Left cardiac atrium (tissue), 4 donors: ENCODE measurements at places on chromosomes 11 and 22.
A peak's percentile ranks its signal among the peaks of the same experiment; 100 is the strongest.

DNA sequence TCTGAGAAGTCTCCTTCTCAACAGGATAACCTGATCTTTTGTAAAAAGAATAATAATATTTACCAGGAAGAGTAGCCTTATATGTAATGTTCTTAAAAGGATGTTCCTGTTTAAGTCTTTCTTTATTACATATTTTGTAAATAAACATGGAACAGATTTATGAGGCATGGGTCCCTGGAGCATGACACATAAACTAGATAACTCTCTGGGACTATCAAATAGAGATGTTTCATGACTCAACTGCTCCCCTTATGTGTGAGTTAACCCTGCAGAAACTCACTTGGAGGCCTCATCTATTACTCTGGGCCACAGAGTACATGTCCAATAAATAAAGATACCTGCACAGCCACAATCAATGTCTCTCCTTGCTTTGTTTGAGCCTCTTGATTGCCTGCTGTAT lies 64.6 kb downstream of the GDPD4 start:
- no peak for DNase-seq

DNA sequence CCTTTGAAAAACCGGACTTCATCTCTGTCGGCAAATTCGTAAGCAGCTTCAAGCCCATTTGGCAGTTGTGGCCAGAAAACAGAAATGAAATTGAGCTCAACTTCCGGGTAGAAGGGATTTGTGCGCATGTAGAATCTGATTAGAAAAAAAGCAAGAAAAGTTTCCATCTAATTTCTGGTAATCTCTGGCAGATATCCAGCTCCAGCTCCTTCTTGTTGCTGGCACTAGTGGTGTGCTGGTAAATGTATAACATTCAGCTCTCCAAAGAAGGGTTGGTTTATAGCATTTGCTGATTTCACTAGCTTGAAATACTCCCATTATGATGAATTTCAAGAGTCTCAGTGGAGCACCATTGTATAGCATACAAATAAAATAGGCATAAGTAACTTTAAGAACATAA lies 5.4 kb downstream of the MMP1 start:
- DNase-seq, result no peak

DNA sequence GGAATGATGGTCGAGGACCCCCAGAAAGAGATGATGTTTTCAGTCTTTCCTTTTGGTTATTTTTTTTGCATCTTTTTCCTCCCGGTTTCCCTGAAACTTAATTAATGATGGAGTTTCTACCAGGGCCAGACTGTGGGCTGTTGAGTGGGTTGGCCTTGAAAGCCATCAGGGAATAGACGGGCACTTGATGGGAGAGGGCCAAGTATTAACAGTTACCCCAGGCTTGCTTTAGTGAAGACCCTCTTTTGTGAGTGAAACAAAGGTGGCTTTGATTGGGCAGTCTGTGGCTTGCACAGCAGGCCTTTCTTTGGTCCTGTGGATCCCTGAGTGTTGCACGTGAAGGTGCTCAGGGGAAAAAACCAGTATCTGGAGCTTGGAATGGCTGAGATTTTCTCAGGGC lies 56.9 kb downstream of the AMOTL1 start:
- no peak for DNase-seq

DNA sequence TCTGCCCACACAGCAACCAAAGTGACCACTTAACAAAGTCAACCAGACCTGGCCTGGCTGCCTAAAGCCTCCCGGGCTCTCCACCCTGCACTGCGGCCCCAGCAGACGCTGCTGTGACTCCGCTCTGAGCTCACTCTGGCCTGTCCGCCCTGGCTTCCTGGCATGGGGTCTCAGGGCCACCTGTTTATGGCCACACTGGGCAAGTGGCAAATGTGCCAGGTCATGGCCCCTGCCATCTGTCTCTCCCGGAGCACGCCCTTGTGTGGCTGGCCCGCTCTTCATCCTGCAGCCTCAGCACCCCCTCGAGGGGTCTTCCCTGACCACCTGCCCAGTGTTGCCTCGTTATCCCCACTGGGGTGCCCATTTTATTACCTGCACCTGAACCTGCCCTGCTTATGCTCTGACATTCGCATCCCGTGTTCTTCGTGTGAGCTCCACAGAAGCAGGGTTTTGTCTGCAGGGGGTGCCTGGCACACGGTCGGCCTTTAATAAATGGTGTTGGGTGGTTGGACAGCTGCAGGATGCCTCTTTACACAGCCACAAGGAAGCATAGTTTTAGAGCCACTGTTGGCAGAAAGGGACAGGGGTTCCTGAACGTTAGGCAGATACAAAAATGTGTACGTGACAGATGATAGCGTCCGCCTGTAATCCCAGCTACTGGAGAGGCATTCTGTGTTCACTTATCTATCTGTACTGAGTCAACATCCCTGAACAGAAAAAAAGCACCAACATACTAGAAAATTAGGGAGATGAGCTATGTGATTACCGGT lies 785.6 kb downstream of the TBC1D22A start:
- DNase-seq, result no peak

GRCh38 chr11:30652801-30653200 lies 66.6 kb upstream of the MPPED2 start:
- DNase-seq, result no peak

- peak; percentile 31 for DNase-seq
These were observed 3.1 kb downstream of the CSNK2A3 start for GRCh38 chr11:11349870-11350337.

DNA sequence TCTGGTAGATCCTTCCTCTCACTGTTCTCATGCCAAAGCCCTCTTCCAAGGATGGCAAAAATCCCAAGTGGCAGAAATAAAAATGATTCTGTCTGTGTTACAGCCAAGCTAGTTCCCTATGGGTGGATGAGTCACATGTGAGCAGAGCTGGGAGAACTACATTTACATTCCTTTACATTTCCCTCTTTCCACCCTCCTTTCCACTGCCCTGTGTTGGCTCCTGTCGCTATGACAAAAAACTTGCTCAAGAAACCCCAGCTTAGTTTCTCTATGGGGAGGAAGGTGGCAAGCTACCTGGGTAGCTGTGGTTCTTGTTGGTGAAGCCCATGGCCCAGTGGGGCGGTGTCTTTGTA lies 10.2 kb upstream of the DDB2 start:
- DNase-seq, result no peak

DNA sequence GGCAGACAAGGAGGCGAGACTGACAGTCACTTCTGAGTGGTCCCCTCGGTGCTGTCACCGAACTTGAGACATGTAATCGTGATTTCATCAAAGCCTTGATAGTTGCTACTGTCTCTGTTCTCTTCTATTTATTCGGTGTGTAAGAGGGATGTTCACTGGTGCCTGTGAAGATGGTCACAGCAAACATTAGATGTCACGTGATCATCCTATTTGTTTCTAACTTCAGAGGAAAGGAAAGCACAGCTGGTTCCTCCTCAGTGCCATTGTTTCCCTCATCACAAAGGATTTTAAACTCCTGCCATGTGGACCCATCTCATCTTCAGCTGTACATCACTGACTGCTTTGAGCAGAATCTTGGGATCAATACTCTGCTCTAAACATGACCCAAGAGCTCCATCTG lies 73.1 kb upstream of the CLMP start:
- DNase-seq, result no peak

- DNase-seq, result no peak
These were observed 16.5 kb downstream of the C11orf91 start for GRCh38 chr11:33684003-33684706.

GRCh38 chr11:69971741-69972140 lies 106.4 kb upstream of the ANO1 start:
- DNase-seq, result no peak
